ENCODE measurements at places on chromosomes 11 and 22. TPM values are rescaled to one million over a fixed set of nuclear protein-coding genes. Genes with fewer than 3 reads are reported as not detected.

DNA sequence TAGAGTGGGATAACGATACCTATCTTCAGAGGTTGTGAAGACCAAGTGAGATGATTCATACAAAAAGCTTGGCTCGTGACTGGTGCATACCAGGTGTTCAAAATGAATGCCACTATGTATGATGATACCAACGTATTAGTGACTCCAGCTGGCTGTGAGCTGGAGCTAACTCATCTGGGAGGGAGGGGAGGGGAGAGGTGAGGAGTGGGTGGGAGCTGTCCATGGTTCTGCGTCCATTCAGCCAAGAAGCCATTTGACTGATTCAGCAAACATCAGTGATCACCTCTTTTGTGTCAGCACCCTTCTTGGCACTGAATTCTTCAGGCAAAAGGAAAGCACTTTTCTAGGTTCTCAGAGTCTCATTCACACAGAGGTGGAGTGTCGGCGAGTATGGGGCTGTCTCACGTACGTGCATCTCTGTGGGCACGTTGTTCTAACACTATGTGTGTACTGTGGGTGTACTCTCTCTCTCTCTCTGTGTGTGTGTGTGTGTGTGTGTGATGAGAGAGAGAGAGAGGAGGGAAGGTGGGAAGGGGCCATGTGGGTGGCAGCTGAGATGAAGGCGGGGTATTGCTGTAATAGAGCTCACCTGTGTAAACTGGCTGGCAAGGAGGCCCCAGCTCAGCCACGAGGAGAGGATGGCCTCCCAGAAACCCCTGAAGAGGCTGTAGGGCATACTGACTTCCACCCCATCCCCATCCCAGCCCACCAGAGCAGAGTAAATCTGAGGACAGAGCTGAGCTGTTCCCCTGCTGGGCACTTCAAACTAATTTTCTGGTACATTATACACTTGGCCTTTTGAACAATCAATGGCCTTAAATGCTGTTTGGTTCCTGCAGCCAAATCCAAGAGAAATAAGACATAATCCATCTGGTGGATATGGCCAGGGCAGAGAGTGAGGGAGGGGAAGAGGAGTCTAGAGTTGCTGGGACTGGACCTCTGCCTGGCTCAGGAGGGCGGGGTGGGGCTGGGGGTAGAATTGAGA, 96.1 kb upstream of the THY1 start:
- no peaks in the 10 kb centered on the region for H3K36me3 ChIP-seq
- H3K27ac ChIP-seq, result no peak overlapping the region
- no peak for DNase-seq
- H3K4me3 ChIP-seq, result no peak overlapping the region

GRCh38 chr11:119910051-119910450, 181.1 kb upstream of the NECTIN1 start:
- no peak for DNase-seq
- peaks cover 4% of the 10 kb centered on the region for H3K36me3 ChIP-seq
- H3K4me1 ChIP-seq, result peaks cover 3% of the 10 kb centered on the region

GRCh38 chr11:70608568-70609470, 210.5 kb downstream of the CTTN start:
- H3K27ac ChIP-seq, result no peak overlapping the region
- no peaks in the 10 kb centered on the region for H3K4me1 ChIP-seq
- no peaks in the 10 kb centered on the region for H3K36me3 ChIP-seq
- H3K4me3 ChIP-seq, result no peak overlapping the region

GRCh38 chr11:67268081-67268961, 2.0 kb downstream of the GRK2 start:
- H3K4me1 ChIP-seq, result peaks cover 74% of the 10 kb centered on the region
- no peaks in the 10 kb centered on the region for H3K27me3 ChIP-seq
- peak overlapping the region; percentile 99 for H3K27ac ChIP-seq
- peak; percentile 77 for DNase-seq
- peaks cover 5% of the 10 kb centered on the region for H3K36me3 ChIP-seq

GRCh38 chr11:60835534-60835846, 6.4 kb upstream of the CCDC86 start:
- no peak for DNase-seq
- H3K36me3 ChIP-seq, result no peaks in the 10 kb centered on the region
- peaks cover 3% of the 10 kb centered on the region for H3K4me1 ChIP-seq
- no peak overlapping the region for H3K27ac ChIP-seq
- no peak overlapping the region for H3K4me3 ChIP-seq

DNA sequence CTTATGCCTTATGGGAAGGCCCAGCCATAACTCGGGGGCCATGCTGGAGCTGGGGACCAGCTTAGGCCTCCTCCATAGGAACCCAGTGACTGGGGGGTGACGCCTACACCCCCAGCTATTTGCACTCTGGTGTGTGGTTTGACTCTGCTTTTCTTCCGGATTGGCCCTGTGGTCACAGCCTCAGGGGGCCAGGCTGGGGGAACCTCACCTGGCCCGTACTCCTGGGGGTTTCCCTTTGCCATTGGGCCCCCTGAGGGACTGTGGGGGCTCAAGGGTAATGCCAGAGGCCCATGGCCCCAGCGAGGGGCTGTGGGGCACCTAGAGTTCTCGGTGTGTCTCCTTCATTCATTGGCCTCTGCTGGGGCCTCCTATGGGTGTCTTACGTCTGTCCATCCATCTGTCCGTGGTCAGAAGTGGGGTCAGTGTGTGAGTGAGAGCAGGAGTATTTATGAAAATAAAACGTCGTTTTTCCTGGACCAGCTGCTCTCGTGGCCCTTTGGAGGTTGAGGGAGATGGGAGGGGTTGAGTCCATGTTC, 6.3 kb upstream of the SH3BP1 start:
- H3K4me1 ChIP-seq, result peaks cover 64% of the 10 kb centered on the region
- peak; percentile 53 for DNase-seq
- H3K27ac ChIP-seq, result peak overlapping the region; percentile 97
- H3K36me3 ChIP-seq, result no peaks in the 10 kb centered on the region

- DNase-seq, result no peak
- no peaks in the 10 kb centered on the region for H3K36me3 ChIP-seq
- peak overlapping the region; percentile 95 for H3K4me3 ChIP-seq
- peaks cover 41% of the 10 kb centered on the region for H3K27me3 ChIP-seq
- no peak overlapping the region for H3K27ac ChIP-seq
- H3K4me1 ChIP-seq, result peaks cover 57% of the 10 kb centered on the region
These were observed 1.5 kb downstream of the LARGE1 start for GRCh38 chr22:33918676-33919365.

GRCh38 chr11:117830674-117831351, 6.3 kb upstream of the FXYD2 start:
- H3K27ac ChIP-seq, result no peak overlapping the region
- no peaks in the 10 kb centered on the region for H3K36me3 ChIP-seq
- H3K27me3 ChIP-seq, result peaks cover 32% of the 10 kb centered on the region
- no peak for DNase-seq
- H3K4me3 ChIP-seq, result peak overlapping the region; percentile 61

- H3K27me3 ChIP-seq, result peaks cover 26% of the 10 kb centered on the region
These were observed 7.1 kb upstream of the LTO1 start for GRCh38 chr11:69682221-69682620.

- H3K27me3 ChIP-seq, result no peaks in the 10 kb centered on the region
- H3K36me3 ChIP-seq, result no peaks in the 10 kb centered on the region
- H3K4me1 ChIP-seq, result no peaks in the 10 kb centered on the region
- no peak for DNase-seq
These were observed 133.7 kb downstream of the BCR start for GRCh38 chr22:23313791-23314567.

DNA sequence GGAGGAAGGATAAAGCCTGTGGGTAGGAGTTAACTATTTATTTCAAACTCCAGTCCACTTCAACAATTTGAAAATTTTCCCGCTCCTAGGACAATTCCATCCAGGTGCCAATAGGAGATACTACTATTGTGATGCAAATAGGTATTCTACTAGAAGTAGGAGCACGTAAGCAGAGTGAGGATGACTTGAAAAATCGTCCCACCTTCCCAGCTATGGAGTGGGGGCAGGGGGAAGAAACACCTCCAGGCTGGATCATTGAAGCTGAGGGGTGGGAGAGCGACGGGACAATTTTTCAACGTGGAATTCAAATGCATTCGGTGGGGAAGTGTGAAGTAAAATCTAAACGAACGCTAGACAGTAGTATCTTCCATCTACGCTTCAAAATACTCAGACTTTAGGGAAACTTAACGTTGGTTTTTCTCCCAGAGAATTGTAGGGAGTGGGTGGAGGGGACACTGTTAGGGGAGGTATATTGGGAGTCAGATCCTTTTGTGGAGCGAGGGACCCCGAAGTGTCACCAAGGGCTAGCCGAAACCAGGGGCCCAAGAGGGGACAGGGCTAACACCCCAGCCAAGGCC, 523 bp upstream of the ARHGAP42 start:
- no peaks in the 10 kb centered on the region for H3K36me3 ChIP-seq
- peak overlapping the region; percentile 86 for H3K27ac ChIP-seq
- peaks cover 49% of the 10 kb centered on the region for H3K4me1 ChIP-seq
- no peaks in the 10 kb centered on the region for H3K27me3 ChIP-seq

- no peaks in the 10 kb centered on the region for H3K4me1 ChIP-seq
- H3K27me3 ChIP-seq, result peaks cover 6% of the 10 kb centered on the region
- H3K27ac ChIP-seq, result no peak overlapping the region
- DNase-seq, result no peak
- H3K4me3 ChIP-seq, result no peak overlapping the region
- H3K36me3 ChIP-seq, result no peaks in the 10 kb centered on the region
These were observed 160.2 kb downstream of the KIRREL3 start for GRCh38 chr11:126840201-126840886.

- DNase-seq, result peak; percentile 14
- peaks cover 45% of the 10 kb centered on the region for H3K27me3 ChIP-seq
- no peaks in the 10 kb centered on the region for H3K36me3 ChIP-seq
- no peak overlapping the region for H3K27ac ChIP-seq
These were observed 154.9 kb upstream of the NAV2 start for GRCh38 chr11:19557720-19558140.

DNA sequence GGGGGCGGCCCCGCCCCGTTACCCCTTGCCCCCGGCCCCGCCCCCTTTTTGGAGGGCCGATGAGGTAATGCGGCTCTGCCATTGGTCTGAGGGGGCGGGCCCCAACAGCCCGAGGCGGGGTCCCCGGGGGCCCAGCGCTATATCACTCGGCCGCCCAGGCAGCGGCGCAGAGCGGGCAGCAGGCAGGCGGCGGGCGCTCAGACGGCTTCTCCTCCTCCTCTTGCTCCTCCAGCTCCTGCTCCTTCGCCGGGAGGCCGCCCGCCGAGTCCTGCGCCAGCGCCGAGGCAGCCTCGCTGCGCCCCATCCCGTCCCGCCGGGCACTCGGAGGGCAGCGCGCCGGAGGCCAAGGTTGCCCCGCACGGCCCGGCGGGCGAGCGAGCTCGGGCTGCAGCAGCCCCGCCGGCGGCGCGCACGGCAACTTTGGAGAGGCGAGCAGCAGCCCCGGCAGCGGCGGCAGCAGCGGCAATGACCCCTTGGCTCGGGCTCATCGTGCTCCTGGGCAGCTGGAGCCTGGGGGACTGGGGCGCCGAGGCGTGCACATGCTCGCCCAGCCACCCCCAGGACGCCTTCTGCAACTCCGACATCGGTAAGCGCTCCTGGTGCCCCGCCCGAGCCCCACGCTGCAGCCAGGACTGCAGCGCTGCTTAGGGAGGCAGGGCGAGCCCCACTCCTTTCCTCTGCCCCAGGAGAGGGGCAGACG, at the start of gene TIMP3:
Gene TIMP3, plus strand, starts transcription at position 169 of the 700 bp plus-strand sequence. Its CDS starts 297 bp downstream, at position 466.
- no peak within 1 kb of the TSS for H3K27ac ChIP-seq
- H3K36me3 ChIP-seq, result peaks cover 9% of the 10 kb centered on the region
- peak within 1 kb of the TSS; percentile 49 for H3K4me3 ChIP-seq
- H3K27me3 ChIP-seq, result peaks cover 70% of the 10 kb centered on the region
- DNase-seq, result no peak
- H3K4me1 ChIP-seq, result peaks cover 14% of the 10 kb centered on the region

DNA sequence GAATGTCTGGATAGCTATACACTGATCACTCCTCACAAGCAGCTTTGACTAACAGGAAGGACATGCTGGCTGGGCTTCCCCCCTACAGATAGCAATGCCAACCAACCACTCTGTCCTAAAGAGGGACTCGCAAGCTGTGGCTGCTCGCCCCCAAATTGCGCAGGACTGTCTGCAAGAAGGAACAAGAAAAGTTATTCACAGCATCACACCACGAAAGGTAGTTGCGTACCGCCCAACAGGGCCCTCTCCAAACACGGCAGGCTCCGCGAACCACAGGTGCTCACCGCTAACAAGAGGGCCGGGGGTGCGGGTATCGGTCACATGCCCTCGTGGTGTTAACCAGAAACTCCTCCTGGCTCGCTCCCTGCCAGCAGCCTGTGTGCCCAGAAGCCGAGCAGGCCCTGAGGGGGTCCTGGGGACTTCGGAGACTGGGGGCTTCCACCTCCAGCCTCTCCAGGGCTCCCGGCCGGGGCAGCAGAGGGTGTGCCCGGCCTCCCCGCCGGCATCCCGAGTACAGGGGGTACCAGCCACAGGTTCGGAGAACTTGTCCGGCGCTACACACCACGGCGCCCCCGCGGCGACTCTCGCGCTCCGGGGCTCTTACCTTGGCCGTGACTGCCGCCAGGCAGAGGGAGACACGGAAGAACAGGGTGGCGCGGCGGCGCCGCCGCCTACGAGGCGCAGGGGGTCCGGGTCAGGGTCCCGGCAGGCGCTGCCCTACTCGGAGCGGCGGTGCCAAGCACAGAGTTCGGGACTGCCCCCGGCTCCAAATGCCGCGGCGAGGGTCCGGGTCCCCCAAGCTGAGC, 682 bp downstream of the LARGE1 start:
- peaks cover 65% of the 10 kb centered on the region for H3K4me1 ChIP-seq
- peak overlapping the region; percentile 92 for H3K4me3 ChIP-seq
- DNase-seq, result peak; percentile 62
- H3K27me3 ChIP-seq, result no peaks in the 10 kb centered on the region
- H3K36me3 ChIP-seq, result no peaks in the 10 kb centered on the region

Gene LSP1
- 524 TPM for polyA plus RNA-seq

Gene MUC2
- polyA plus RNA-seq, result not detected
